IPS DF 6.9 (cell line): ENCODE measurements at places on chromosomes 7 and 10.

DNA sequence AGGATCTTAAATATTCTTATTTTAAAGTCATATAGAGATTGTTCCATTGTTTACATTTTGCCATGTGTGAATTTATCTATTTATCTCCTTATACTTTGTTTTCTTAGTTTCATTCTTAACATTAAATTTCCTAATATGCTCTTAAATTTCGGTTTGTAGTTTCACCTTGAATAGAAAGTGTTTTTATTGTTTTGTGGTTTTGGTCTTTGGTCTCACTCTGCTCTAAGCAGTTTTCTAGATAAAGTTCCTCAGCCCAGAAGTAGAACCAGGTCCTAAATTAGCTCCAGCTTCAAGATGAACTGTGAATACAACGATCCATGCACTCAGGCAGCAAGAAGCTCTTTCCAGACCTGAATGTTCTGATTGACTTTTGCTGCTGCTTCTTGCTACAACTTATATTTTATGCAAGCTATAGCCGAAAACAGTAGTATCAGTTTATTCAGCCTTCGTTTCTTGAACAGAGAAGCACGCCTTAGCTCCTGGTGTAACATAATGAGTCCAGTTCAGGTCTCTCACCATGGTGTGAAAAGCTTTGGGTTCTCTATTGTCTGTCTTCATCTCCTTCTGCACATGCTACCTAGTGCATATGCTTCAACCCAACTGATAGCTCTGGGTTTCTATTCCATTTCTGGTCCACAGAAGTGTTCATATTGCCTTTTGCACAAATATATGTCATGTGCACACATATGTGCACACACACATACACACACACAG lies 95.3 kb downstream of the SEM1 start:
- no peak for DNase-seq

GRCh38 chr7:117405519-117405918 lies 21.8 kb downstream of the ASZ1 start:
- DNase-seq, result no peak

GRCh38 chr7:128841921-128842673 lies 11.9 kb downstream of the FLNC start:
- DNase-seq, result no peak

DNA sequence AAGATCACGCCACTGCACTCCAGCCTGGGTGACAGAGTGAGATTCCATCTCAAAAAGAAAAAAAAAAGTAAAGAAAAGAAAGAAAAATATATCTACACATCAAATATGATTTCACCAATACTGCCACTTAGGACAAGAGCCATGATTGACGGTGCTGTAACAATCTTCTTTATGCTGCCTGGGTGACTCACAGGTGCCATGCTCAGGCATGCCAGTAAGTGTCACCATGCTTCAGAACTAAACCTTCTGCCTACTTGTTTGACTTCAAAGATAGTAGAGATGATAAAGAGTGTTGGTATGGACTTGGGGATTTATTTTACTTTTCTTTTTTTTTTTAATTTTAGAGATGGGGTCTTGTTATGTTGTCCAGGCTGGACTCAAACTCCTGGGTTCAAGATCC lies 33.6 kb upstream of the DNMBP start:
- DNase-seq, result no peak

DNA sequence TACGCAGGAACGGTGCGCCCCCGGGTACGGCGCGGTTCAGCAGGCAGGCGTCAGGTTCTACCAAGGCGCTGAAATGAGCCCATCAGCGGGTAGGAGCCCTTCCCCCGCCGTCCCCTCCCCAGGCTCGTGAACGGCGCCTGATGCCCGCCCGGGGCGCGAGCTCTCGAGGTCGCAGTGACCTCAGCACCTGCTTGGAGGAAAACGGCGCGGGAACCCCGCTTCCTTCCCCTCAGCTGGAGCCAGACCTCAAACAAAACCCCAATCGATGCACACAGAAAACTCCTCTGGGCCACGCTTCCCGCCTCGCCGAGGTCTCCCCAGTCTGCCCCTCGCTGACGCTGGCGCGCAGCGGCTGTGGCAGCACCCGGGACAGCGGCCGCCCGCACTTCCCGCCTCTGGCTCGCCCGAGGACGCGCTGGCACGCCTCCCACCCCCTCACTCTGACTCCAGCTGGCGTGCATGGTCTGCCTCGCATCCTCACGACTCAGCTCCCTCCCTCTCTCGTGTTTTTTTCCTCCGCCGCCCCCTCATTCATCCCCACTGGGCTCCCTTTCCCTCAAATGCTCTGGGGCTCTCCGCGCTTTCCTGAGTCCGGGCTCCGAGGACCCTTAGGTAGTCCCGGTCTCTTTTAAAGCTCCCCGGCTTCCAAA lies 514 bp upstream of the GAD2 start:
- no peak for DNase-seq

DNA sequence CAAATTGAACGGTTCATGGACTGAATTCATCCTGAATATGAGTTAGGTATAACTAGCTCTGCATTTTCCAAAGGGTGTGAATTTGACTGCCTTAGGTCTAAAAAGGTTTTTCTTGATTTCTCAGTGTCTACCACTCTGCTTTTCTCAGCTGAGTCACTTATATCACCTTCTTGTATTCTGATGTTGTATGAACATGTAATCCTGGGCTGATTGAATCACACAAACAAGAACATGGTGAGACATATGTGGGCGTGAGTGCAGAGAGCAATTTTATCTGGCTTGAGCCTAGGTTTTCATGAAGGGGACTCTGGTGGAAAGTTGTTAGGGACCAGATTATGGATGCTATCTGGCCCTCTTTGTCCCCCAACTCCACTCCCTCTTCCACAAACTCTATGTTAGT lies 239.8 kb downstream of the SUGCT start:
- DNase-seq, result no peak

- no peak for DNase-seq
Measured at GRCh38 chr7:37093257-37093656, 355.4 kb downstream of the ELMO1 start.

DNA sequence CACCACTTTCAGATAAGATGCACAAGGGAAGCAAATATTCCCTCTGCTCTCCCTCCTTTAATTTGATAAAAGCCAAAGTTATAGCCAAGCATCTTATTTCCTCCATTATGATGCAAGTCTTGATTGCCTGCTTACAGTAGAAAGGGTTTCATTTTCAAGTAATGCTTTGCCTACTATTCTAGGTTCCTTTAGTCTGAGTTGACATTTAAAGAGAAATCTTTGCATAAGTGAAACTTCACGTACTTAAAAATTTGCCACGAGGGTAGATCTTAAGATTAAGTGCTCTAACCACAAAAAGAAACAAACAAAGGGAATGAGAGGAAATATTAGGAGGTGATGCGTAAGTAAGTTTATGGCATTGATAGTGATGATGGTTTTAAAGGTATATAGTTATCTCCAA lies 78.1 kb upstream of the VWDE start:
- DNase-seq, result no peak

- DNase-seq, result no peak
Measured at GRCh38 chr10:99768556-99768955, 13.9 kb upstream of the ABCC2 start.
